ENCODE measurements at places on chromosomes 3 and 15.

DNA sequence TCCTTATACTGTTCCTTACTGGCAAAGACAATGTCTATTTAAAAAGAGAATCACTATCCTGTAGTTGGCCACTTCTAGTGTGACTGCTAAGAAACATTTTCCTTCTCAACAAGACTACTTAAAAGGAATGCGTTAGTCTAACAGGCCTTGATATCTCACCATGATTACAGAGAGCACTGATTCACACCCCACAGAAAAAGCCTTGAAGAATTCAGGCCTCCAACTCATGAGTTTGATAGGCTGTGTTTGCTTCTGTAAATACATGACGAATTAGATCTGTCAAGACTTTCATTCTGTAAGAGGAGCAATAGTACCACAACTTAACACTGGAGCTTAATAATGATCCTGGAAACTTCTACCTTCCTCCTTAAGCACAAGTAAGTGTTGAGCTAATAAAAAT lies 432.8 kb upstream of the NR2F2 start:
- DNase-seq: no peak

DNA sequence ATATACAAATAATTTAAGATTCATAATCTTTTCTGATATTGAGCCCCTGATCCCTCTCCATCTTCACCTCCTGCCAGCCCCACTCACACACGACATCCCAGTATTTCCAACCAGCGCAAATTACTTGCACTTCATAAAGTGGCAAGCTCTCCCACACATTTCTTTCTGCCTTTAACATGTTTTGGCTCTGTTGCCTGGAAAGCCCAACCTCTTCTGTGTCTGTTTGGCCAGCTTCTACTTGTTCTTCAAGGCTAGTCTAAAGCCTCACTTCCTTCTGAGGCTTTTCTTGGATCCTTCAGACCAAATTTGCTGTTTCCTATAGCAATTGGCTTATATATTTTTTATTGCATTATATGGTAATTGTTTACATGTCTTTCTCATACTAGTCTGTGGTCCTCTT lies 5.1 kb upstream of the TM6SF1 start:
- no peak for DNase-seq

DNA sequence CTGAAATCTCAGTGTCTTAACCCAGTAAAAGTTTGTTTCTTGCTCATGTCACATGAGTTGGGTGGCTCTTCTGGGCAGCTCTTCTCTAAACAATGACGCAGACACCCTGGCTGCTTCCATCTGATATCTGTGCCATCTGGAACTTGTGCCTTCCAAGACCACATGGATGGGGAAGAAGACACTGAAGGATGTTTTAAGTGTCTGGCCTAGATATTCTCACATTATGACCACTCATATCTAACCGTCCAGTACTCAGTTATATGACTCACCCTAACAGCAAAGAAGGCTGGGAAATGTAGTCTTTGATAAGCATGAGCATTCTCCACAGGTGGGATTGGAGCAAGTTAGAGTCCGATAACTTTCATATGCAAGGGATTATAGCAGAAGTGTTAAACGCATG lies 66.4 kb downstream of the RYR3 start:
- DNase-seq: no peak

DNA sequence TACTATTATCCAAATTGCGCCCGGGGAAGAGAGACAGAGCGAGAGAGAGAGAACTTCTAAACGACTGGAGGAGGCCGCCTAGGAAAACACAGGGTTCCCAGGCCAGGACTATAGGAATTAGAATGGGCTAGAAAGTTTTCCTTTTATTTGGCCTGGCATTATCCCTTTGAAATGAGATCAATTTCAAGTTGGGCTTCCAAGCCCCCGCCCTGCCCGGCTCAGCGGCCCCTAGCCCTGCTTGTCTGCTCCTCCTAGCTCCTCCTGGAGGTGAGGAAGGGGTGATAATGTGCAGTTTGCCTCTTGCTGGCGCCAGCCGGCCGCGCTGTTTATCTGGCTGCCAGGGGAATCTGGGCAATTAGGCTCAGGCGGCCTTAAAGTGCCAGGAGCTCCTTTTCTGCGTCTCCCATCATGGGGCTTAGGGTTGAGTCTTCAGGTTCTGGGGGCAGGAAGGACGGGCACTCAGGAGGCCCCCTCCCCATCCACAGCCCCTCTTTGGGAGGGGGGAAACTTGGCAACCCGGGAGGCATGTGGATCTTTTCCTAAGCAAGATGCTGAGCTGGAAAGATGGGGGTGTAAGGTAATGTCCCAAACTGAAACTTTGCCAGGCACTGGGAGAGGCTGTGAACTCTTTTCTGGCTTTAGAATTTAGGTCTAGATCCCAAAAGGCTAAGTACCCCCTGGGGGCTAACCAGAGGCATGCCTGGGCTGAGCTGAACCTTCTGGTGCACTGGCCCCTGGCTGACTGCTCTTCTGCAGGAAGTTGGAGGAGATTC lies 5.5 kb downstream of the SMAD6 start:
- DNase-seq: no peak

DNA sequence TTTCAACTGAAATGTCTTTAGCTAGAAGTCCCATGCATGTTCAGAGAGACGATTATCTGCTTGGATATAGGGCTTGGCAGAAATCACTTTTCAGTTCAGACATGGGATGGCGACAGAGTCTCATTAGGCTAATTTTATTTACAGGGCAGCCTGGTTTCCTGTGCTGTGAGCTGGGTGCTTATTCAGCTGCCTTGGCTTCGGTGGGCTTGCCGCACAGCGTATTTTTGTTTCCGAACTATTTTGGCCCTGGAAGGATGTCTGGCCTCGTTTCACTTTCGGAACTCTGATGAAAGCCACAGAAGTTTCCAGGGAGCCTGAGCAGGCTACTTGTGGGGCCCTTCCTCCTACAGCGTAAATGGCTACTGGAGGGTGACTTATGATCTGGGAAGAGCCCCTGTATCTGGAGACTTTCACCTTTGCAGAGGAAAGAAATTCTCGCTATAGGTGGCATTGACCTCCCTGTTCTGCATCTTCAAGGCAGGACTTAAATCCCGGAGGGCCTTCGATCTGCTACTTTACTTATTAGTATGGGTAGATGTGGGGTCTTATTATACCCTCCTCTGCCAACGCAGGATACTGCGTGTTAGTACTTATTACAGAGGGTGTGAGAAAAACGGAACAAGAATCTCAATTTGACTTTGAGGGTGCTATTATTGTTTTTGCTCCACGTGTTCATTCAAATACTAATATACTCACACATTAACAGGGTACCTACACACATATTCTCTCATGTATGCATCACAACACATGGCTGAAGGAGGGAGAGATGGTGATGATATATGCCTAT lies 364.0 kb upstream of the RBMS3 start:
- DNase-seq: no peak

DNA sequence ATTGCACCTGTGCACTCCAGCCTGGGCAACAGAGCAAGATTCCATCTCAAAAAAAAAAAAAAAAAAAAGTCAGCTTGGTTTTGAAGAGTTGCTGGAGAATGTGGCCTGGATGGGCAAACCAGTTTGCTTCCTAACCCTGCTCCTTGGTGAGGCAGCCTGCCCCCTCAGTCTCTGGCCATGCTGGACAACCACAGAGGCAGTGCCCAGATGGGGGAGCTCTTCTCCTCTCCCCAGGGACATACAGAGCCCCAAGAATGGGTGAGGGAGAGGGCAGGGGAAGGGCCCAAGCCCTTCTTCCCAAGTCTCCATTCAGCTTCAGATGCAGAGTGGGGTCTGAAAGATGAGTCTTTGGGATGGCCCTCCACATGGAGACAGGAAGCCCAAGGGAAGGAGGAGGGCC lies 27.9 kb downstream of the CD276 start:
- DNase-seq: no peak

DNA sequence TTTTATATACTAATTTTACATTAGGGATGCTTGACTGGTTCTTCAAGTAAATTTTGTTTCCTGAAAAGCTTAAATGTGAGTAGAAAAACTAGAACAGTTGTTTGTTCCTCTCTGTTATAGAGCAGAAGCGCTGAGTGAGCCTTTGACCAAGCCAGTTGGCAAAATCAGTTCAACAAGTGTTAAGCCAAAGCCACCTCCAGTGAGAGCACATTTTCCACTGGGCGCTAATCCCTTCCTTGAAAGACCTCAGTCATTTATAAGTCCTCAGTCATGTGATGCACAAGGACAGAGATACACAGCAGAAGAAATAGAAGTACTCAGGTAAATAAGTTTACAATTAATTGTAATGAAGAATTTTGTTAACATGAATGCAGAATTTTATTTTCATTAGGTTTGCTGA lies 14.6 kb downstream of the CAPN7 start:
- no peak for DNase-seq

DNA sequence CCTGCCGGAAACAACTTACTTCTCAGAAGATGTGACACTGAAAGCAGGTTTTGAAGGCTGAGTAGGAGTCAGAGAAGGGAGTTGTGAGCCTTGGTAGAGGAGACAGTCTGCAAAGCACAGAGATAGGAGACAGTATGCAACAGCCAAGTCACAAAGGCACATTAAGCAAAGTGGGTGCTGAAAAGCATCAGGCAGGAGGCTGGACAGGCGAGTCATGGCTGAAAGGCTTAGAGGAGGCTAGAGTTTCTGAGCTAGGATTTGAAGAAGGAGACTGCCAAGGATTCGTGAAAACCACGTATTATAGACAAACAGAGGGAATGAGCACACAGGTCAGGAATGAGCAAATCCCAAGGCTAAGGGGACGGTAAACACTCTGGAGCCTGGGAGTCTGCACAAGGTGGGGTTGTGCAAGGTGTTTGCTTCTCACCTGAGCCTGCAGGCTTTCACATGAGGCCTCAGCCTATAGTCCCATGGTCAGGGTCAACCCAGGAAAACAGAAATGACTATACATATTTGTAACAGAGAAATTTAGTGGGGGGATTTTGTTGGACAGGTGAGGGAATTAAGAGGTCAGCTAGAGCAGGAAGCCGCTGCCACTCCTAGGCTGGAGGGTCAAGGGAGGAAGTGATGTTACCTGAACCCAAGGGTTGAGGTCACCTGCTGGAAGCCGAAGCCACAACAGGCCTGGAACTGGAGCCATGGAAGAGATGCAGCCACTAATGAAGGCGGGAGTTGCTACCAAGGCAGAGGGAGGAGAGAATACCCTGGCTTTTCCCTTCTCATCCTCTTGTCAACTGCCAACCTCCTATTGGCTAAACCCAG lies 23.1 kb upstream of the TRIM71 start:
- no peak for DNase-seq
